ENCODE measurements at places on chromosomes 6 and 20. TPM values are rescaled to one million over a fixed set of nuclear protein-coding genes. Genes with fewer than 3 reads are reported as not detected.

Gene HCRTR2
- total RNA-seq = not detected

Gene ENPP4
- 19.0 TPM for total RNA-seq

Gene CST2
- not detected for total RNA-seq

Gene MYLK2
- total RNA-seq = 0.32 TPM

GRCh38 chr6:151054306-151054705 is 185.5 kb upstream of the AKAP12 start:
- peak; percentile 34 for DNase-seq

DNA sequence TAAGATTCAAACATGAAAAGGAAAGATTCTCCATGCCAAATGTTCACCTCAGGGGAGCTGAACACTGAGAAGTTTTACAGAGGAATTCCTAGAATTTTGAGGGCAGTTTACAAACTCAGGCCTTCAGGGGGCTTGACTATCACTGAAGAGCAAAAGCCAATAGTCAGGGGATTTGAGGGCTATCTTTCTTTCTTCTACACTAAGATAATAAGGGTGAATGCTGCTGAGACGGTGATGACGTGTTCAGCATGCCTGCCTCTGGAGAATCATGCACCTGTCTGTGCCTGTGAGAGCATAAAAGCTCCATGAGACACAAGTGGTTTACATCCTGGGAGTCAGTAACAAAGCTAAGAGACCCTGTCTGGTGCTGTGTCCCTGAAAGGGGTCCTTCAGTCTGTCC is 1085.6 kb downstream of the KIF16B start:
- DNase-seq = no peak

DNA sequence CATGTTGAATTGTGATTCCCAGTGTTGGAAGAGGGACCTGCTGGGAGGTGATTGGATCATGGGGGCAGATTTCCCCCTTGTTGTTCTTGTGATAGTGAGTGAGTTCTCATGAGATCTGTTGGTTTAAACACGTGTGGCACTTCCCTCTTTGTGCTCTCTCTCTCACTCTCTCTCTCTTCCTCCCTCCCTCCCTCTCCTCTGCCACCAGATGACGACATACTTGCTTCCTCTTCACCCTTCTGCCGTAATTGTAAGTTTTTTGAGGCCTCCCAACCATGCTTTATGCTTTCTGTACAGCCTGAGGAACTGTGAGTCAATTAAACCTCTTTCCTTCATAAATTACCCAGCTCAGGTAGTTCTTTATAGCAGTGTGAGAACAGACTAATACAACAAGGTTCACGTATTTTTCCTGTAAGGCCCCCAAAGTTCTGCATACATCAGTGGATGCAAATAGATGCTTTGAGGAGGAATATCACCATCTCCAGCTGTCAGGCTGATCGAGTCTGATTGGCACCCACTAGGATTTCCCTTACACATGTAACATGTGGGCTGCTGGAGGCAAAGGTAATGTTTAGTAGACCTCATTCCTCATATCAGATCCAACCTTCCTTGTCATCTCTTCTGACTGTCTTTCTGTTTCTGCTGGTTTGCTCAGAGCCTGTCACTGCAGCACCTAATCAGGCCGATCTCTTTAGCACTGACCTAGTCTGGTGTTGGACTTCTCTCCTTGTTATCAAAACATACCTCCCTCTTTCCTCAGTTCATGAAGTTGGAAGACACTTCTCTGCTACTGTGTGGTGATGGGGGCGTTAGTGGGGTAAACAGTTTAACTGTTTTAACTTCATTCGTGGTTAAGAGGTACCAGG is 54.3 kb upstream of the BACH2 start:
- no peak for DNase-seq

GRCh38 chr20:15507151-15507550 is 1066.1 kb downstream of the KIF16B start:
- DNase-seq = no peak

DNA sequence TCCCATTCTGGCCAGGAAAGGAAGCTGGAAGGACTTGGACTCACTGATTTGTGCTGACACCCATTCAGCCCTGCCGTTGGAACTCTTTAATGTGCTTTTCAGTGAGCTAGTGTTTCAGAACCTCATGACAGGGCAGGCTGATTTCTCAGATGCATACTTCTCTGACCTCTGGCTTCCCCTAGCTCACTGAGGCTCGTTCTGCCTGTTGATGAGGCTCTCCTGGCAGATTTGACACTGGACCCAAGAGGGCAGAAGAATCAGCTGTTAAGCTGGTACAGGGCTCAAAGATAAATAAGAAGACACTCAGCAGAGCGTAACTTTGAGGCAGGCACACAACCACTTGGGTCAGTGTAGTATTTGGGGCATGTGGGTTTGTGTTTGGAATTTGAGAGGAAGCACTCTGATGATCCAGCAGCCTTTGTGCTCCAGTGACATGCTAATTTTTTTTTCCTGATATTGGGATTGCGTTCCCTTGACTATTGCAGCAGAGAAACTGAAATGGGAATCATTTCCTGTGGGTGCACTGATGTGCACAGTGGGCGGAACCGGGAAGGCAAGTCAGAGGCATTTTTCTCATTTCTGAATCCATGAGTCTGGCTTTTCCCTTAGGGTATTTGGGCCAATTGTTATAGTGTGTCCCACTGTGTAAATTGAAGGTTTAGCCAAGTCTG is 80.2 kb downstream of the CARMIL1 start:
- DNase-seq = peak; percentile 33

- DNase-seq = peak; percentile 50
Observed at GRCh38 chr6:44126320-44127149, 717 bp downstream of the MRPL14 start.

GRCh38 chr20:34626992-34627391 is 49.9 kb downstream of the PIGU start:
- DNase-seq = no peak

DNA sequence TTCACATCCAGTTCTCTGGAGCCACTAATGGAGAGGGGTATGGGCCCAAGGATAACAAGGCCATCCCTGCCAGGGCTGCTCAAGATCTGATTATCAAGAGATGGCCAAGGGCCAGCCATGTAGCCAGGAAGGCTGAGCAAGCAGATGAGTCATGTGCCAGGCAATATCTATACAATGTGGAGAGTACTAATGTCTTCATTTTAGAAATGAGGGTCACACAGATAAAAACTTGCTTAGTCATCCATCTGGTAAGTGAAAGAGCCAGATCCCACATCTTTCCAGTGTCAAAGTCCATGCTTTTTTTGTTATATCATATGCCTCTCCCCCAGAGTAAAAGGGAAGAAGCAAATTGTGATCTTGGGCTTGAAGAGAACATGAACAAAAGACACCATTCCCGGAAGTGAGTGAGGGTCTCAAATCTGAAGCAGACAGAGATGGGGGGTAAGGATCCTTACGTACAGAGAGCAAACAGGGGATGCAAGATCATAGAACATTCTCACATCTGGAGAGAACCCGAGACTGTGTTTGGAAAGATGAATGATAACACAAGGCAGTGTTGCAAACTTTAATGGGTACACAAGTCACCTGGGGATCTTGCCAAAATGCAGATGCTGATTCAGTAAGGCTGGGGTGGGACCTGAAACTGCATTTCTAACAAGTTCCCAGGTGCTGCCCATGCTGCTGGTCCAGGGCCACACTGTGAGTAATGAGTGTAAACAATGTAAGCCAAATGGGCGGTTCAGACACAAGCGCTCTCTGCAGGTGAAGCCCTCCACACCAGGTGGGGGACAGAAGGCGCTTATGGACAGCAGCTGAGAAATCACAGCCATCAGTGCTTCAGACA is 20.0 kb upstream of the GSTA3 start:
- DNase-seq = no peak

DNA sequence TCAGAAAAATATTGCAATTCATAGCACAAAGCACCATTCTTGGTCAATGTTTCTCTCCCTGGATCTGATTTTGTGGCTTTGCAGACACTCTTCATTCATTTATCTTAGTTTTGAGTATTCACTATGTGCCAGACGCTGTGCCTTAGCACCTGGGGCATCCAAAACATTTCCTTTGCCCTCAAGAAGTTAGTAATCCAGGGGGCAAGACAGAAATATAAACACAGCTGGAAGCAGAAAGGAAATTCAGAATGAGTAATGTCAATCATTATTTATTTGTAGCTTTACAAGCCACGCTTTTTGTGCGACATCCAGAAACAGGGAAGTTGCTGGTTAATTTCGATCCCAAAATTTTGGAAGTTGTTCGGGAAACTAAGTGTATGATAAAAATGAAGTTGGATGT is 71.4 kb downstream of the DNAH8 start:
- DNase-seq = no peak

DNA sequence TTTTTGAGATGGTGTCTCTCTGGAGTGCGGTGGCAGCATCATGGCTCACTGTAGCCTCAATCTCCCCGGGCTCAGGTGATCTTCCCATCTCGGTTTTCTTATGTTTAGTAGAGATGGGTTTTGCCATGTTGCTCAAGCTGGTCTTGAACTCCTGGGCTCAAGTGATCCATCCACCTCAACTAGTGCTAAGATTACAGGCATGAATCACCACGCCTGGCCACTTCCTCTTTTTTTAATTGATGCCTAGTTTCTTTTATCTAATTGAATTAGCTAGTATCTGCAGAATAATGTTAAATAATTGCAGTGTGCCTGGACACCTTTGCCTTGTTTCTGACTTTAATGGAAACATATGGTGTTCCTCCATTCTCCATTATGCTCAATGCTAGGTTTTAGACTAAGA is 38.4 kb upstream of the SLC22A16 start:
- no peak for DNase-seq

DNA sequence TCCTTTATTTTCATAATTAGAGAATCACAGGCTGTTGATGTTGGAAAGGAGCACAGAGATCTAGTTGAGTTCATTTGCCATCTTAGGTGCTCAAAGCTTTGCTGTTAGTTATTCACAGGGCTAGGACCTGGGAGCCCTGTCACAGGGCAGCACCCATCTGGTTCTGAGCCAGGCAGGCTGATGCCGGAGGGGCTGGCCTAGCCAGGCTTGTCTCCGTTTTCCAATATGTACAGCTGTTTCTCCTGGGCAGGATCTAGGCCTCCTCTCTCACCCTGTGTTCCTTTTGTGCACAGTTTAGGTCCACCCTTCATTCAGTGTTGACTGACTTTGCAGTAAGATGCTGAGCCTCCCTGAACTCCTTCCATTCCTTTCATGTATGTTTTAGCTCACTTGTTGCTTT is 33.4 kb downstream of the LRRC1 start:
- no peak for DNase-seq
